Kidney epithelial cell (primary cell): ENCODE measurements at places on chromosomes 5 and 9. TPM values are rescaled to one million over a fixed set of nuclear protein-coding genes. Genes with fewer than 3 reads are reported as not detected.

DNA sequence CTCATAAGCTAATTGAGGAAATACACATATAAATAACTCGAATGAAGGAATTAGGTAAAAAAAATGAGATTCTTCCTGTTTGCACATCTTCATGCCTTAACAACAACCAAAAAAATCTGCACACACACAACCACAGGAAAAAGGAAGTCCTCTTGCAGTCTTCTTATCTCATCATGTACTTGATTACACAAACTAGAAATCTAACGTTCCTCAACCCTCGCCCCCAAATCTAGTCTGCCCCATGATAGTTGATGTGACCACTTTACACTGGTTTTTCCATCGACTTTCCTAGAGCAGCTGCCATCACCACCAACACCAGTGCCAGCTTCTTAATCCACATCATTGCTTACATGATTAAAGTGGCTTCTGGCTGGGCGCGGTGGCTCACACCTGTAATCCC is 31.2 kb upstream of the RNU6ATAC start:
- no peak for DNase-seq

PCDHGA5 gene
- total RNA-seq = 0.58 and 1.5 TPM in 2 replicates

GRCh38 chr9:131477367-131477766 is 25.4 kb upstream of the POMT1 start:
- no peak for DNase-seq

GRCh38 chr9:85960688-85961093 is 19.7 kb downstream of the NAA35 start:
- DNase-seq = no peak

TMEM232 gene
- 3.7 and 10.9 TPM in 2 replicates for total RNA-seq

DNA sequence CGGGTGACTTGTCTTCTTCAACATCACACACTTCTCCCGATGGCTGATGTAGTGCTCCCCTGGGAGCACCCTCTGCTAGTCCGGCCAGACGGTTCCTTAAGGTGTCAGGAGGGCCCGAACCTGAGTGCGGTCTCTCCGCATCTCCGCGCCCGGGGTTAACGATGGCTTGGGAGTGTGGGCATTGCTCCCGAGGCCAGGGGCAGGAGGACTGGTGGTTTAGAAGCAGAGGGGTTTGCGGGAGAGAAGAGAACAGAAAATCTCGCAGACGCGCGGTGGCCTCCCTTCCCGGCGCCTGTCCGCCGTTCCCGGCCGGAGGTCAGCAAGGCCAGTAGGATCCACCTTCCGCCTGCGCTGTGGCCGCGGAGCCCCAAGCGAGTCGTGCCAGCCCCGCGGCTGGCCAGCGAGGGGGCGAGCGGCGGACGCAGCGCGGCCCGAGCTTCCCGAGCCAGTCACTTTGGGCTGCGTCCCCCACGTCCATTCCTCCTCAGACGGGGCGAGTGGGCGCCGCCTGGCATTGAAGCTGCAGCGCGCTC is 700 bp downstream of the CDO1 start:
- no peak for DNase-seq

DNA sequence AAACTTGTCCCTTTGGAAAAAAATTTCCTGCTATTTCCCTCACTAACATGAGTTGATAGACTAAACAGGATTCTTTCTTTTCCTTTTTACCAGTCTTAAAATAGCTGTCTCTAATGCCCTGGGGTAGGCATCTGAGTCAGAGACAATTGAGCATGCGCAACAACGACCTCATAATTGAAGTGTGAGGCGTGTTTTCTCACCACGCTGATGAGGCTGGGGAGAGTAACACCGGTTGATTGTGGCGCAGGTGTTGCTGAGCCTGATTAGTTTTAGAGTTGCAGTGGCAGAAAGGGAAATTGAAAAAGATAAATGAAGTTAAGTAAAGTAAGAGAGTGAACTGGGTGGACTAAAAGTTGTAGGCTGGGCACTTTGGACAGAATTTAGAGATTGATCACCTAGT is 213.7 kb downstream of the TLR4 start:
- DNase-seq = no peak

- peak; percentile 42 for DNase-seq
Observed at GRCh38 chr9:20872340-20872977, 159.0 kb downstream of the HACD4 start.

ZBED3 gene
- 6.0 and 9.8 TPM in 2 replicates for total RNA-seq

DNA sequence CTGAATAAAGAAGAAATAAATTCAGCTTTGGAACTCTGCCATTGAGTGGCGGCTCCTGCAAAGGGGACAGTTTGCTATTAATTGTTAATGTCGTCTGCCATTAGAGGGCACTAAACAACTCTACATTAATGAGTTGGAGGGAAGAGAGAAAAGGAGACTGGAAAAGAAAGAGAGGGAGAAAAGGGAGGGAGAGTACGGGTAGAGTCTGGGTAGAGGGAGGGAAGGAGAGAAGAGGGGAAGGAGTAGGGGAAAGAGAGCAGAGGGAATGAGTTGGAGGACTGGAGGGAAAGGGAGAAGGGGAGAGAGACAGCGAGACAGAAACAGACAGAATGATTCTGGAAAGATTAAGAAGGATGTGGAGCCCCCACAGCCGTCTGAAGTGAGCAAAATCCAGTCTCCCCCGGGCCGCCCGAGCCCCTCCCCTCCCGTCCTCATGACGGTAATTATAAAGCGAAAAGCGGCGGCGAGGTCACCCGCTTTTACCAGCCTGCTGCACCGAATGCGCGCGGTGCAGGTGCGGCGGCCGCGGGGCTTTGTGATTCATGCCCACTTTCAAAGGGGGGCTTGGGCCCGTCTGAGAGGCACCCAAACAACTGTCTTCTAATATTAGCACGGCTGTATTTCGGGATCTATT is 1.9 kb upstream of the FST start:
- DNase-seq = no peak

- no peak for DNase-seq
Observed at GRCh38 chr9:110153431-110153830, 54.5 kb downstream of the C9orf152 start.

ATG12 gene
- 23.9 and 35.1 TPM in 2 replicates for total RNA-seq

HTR1A gene
- not detected in 2 replicates for total RNA-seq

DNA sequence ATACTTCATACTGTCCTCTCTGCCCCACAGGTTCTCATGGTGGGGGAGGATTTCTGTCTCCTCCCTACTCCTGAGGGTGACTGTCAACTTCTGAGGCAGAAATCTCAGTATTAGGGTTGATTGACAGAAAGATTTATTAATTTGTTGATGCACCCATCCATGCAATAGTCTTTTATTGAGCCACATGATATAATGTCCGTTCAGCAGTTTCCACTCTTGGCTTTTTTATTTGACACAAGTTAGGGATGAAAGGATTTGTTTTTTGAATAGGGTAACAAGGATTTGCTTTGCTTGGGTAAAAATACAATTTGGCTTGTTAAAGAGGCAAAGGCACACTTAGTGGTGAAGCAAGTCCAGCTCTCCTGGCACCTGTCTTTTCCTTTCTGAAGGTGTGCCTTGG is 125.0 kb downstream of the ADAMTSL1 start:
- DNase-seq = no peak

DNA sequence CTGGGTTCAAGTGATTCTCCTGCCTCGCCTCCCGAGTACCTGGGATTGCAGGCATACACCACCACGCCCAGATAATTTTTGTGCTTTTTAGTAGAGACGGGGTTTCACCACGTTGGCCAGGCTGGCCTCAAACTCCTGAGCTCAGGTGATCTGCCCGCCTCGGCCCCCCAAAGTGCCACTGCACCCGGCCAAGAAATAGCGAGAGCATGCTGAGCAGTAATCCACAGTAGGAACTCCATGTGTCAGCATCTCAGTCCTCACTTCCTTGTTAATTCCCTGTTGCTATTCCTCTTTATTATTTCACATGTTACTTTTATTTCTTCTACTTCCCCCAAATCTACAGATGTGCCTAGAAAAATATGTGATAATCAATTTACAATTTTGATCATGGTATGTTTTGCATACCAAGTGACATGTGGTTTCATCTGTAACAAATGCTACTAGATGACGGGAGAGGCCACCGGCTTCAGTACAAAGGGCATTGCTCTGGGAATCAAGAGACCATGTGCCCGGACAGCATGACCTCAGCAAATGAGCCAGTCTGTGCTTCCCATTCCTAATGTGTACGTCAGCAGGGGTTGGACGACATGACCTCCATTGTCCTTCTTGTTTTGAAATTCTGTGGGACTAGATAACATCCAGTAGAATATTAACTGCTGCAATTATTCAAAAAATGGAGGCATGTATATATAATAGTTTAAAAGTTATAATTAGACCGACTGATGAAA is 61.6 kb downstream of the FNBP1 start:
- no peak for DNase-seq

DNA sequence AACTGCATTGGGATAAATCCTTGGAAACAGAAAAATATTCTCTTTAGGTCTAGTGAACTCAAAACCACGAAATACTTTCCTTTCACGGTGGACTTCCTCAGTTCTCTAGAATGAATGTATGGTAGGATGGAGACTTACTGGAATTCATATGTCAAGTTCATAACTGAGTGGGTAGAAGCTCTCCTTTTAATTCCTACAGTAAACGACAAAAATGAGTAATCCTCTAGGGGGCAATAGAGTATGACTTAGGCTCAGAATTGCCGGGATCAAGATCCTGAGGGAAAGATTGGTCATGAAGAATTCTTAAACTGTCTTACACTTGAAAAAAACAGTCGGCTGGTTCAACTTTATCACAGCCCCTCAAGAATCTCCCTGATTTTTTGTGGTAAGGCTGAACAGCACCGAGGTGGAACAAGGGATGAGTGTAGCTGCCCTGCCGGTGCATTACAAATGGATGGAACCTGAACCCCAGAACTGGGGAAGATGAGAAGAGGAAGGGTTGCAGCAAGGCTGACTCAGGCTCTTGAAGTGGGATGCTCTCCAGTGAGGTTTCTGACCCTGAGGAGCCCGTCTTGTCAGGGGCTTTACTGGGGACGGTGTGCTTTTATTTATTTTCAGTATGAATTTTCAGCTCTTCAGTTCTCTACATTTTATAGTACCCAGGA is 14.0 kb upstream of the LOX start:
- no peak for DNase-seq

- no peak for DNase-seq
Observed at GRCh38 chr5:78377718-78378105, 17.3 kb downstream of the SCAMP1 start.

- no peak for DNase-seq
Observed at GRCh38 chr5:165894916-165895315, 2389.5 kb downstream of the MAT2B start.

TAF11L6 gene
- not detected in 2 replicates for total RNA-seq

- no peak for DNase-seq
Observed at GRCh38 chr5:90547072-90547536, 11.5 kb upstream of the ADGRV1 start.

- no peak for DNase-seq
Observed at GRCh38 chr9:120724757-120725400, 10.6 kb upstream of the MEGF9 start.

DNA sequence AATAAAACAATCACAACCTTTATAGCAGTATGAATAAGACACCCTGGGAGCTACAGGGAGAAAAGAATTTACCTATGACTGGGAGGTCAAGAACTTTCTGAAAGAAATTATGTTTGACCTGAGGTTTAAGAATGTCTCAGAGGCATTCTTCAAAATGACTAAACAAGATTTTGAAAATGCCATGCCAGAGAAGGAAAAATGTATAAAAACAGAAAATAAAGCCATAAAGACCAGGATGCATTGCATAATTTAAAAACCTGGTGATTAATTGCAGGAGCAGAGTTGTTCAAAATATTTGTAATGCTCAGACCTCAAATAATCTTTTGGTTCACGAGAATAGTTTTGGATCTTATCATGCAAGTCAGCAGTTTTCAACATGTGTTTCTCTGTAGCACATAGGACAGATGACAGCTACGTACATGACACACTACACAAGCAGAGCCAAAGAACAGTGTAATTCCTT is 954.7 kb upstream of the ARRDC3 start:
- no peak for DNase-seq

- DNase-seq = no peak
Observed at GRCh38 chr9:73081979-73082657, 69.5 kb upstream of the ANXA1 start.

DNA sequence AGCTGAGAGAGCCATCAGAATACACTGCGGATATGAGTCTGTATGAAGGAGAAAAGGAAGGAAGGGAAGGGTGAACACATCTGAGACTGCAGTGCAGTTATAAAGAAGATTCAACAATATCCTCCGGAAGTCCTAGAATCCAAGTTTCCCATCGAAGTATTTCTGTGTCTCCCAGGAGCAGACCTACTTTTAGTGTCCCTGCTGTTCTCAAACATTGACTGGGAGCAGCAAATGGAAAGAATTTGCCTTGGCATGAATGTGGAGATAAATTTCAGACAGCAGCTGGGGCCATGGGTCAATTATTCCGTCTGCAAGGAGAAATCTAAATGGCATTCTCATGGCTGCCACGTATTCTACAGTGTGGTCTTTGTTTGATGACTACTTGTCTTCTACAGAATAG is 478.1 kb upstream of the SMC2 start:
- DNase-seq = no peak

- DNase-seq = no peak
Observed at GRCh38 chr5:127302509-127302908, 11.9 kb downstream of the MEGF10 start.

PCA3 gene
- not detected in 2 replicates for total RNA-seq

DNA sequence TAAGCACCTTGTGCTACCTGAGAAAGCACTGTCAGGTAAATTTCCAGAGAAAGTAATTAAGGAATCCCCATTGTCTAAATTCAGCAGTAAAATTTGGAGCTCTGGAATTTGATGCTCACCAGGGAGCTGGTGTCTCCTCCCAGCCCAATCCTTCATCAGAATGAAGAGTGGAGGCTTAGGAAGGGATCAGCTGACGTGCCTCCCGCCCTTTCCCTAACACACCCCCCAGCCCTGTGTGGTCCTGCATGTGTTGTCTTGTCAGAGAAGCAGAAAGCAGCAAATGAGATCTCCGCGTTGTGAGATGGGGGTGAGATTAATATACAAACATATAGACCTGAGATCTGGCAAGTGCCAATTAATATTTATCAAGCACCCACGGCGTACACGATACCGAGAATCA is 26.9 kb upstream of the BARHL1 start:
- no peak for DNase-seq

ANKRD18A gene
- 2.4 TPM in 2 replicates for total RNA-seq

DNA sequence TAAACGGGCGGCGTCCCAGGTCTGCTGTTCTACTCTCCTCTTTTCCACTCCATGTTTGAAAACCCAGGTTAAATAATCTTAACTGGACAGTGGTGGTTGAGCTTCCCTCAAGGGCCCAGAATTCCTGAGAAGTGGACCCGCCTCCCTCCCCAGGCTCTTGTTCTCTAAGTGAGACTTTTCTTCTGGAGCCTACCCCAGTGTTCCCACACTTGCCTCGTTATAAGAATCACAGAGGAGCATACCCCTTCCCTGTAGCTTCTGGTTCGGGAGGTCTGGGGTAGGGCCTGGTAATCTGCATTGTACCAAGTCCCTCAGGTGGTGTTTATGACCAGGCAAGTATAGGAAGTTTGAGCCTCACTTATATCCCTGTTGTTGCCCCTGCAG is 12.0 kb downstream of the PSD2 start:
- DNase-seq = no peak

DNA sequence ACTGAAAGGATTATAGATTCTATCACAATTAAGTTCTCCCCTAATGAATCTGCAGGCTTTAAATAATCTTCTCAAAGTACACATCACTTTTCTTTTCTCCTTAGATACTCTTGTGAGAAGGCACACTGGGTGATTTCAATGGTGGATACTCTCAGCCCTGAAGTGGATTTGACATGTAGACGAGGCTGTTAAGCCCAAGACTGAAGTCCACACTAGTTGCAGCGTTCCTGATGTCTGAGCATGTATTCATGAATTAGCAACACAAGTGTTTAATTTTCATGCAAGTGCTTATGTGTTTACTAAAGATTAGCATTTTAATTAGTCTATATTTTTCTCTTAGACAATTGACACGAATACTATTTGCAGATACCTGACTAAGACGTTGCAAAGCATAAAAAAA is 218.9 kb downstream of the TMEM161B start:
- DNase-seq = no peak

SLCO6A1 gene
- not detected in 2 replicates for total RNA-seq
